ENCODE measurements at places on chromosomes 6 and 20. TPM values are rescaled to one million over a fixed set of nuclear protein-coding genes. Genes with fewer than 3 reads are reported as not detected.

SNAI1 gene
- 7.9 TPM for total RNA-seq

SRMS gene
- total RNA-seq: 0.46 TPM

TGM6 gene
- total RNA-seq: not detected

MACROD2 gene
- 3.5 TPM for total RNA-seq

MYL9 gene
- total RNA-seq: 57.7 TPM

GLP1R gene
- 1.8 TPM for total RNA-seq

SOX4 gene
- 169 TPM for total RNA-seq

ZNF334 gene
- total RNA-seq: 18.7 TPM

SEMG1 gene
- total RNA-seq: 2.9 TPM

ZBTB46 gene
- 18.9 TPM for total RNA-seq

GRCh38 chr20:53795170-53795569 is 201.5 kb upstream of the ZNF217 start:
- peaks cover 3% of the 10 kb centered on the region for H3K36me3 ChIP-seq
- H3K27ac ChIP-seq: no peak overlapping the region
- peaks cover 23% of the 10 kb centered on the region for H3K4me1 ChIP-seq

GRCh38 chr20:24745206-24745605 is 203.9 kb upstream of the CST7 start:
- peaks cover 37% of the 10 kb centered on the region for H3K4me1 ChIP-seq
- DNase-seq: no peak
- H3K27me3 ChIP-seq: no peaks in the 10 kb centered on the region
- H3K4me3 ChIP-seq: no peak overlapping the region
- no peaks in the 10 kb centered on the region for H3K36me3 ChIP-seq
- H3K27ac ChIP-seq: no peak overlapping the region

DNA sequence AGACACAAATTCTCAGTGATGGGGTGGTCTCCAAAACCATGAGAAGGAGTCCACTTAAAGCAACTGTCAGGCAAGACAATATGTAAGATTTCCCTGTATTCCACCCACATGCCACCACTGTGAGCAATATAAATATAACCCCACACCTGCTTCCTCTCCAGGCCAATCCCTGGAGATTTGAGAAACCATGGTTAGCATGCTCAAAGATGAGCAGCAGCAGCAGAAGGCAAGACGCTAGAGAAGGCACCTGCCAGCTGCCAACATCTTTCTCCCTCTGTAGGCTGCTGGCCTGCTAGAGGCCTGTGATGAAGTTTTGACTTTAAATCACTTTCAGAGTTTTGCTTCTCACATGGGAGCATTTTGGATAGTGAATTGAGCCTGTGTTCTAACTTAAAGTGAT is 7.9 kb upstream of the SOD2 start:
- no peaks in the 10 kb centered on the region for H3K4me1 ChIP-seq
- H3K27ac ChIP-seq: no peak overlapping the region
- H3K4me3 ChIP-seq: no peak overlapping the region
- DNase-seq: no peak
- H3K36me3 ChIP-seq: peaks cover 18% of the 10 kb centered on the region
- no peaks in the 10 kb centered on the region for H3K27me3 ChIP-seq

GRCh38 chr20:38581013-38581412 is at the start of gene ADIG:
ADIG (plus strand) TSS chr20:38581197; CDS start chr20:38581251, 54 bp downstream.
- H3K27me3 ChIP-seq: no peaks in the 10 kb centered on the region
- peaks cover 23% of the 10 kb centered on the region for H3K4me1 ChIP-seq
- DNase-seq: no peak
- no peak within 1 kb of the TSS for H3K4me3 ChIP-seq

DNA sequence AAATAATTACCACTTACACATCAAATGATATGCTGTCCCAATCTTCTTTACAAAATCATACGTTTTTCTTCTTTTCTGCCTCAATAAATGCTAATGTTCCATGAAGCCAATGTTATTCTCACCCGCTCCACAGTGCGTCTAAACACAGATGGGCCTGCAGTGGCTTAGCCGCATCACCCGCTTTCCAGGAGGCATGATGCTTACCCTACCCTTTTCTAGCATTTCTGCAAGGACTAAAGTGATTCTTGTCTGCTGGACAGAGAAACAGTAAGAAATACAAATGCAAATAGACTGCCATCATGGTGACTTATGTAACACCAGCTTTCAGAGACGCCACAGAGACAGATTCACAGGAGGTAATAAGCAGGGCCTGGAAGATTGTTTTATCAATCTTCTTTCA is 104.4 kb downstream of the RNASET2 start:
- peaks cover 8% of the 10 kb centered on the region for H3K36me3 ChIP-seq
- H3K27me3 ChIP-seq: no peaks in the 10 kb centered on the region
- H3K4me3 ChIP-seq: no peak overlapping the region
- no peak for DNase-seq
- H3K4me1 ChIP-seq: no peaks in the 10 kb centered on the region
- H3K27ac ChIP-seq: no peak overlapping the region

- H3K27ac ChIP-seq: no peak overlapping the region
- DNase-seq: no peak
- H3K27me3 ChIP-seq: peaks cover 7% of the 10 kb centered on the region
- H3K36me3 ChIP-seq: no peaks in the 10 kb centered on the region
- peak overlapping the region; percentile 51 for H3K4me3 ChIP-seq
Measured at GRCh38 chr6:69232496-69232895, 564.3 kb downstream of the LMBRD1 start.

GRCh38 chr6:134468633-134469032 is 150.7 kb upstream of the SGK1 start:
- no peaks in the 10 kb centered on the region for H3K36me3 ChIP-seq
- no peaks in the 10 kb centered on the region for H3K27me3 ChIP-seq
- peaks cover 5% of the 10 kb centered on the region for H3K4me1 ChIP-seq
- no peak overlapping the region for H3K27ac ChIP-seq
- DNase-seq: no peak

GRCh38 chr6:48560408-48560807 is 449.4 kb upstream of the PTCHD4 start:
- H3K4me1 ChIP-seq: peaks cover 17% of the 10 kb centered on the region
- no peaks in the 10 kb centered on the region for H3K27me3 ChIP-seq
- no peak overlapping the region for H3K27ac ChIP-seq
- H3K36me3 ChIP-seq: peaks cover under 1% of the 10 kb centered on the region

- peaks cover 61% of the 10 kb centered on the region for H3K4me1 ChIP-seq
- peaks cover 21% of the 10 kb centered on the region for H3K27me3 ChIP-seq
Measured at GRCh38 chr6:111871207-111871606, 2.0 kb downstream of the FYN start.

- H3K27ac ChIP-seq: no peak overlapping the region
- H3K4me1 ChIP-seq: no peaks in the 10 kb centered on the region
- no peaks in the 10 kb centered on the region for H3K27me3 ChIP-seq
- no peak for DNase-seq
- H3K4me3 ChIP-seq: no peak overlapping the region
Measured at GRCh38 chr6:147267658-147268057, 63.4 kb downstream of the STXBP5 start.

DNA sequence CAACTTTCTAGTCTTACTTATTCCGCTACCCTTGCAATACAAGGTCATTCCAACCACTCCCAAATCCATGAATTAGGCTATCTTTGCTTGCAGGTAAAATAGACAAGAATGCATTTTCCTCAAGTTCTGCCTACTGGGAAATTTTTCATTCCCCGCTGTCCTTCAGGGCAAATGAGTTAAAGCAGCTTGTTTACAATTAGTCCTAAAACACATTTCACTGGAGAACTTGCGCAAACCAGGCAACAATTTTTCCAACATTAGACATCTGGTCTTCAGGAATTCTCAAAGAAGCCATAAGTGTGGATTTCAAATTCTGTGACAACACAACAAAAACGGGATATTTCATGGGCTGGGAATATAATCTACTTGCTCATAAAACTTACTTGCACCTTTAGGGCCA is 20.4 kb downstream of the SPINT4 start:
- no peak overlapping the region for H3K27ac ChIP-seq
- no peak overlapping the region for H3K4me3 ChIP-seq
- H3K36me3 ChIP-seq: peaks cover 5% of the 10 kb centered on the region
- DNase-seq: no peak

GRCh38 chr6:17267566-17267965 is 13.6 kb upstream of the RBM24 start:
- no peaks in the 10 kb centered on the region for H3K36me3 ChIP-seq
- H3K4me1 ChIP-seq: no peaks in the 10 kb centered on the region
- H3K4me3 ChIP-seq: no peak overlapping the region
- no peak for DNase-seq
- no peaks in the 10 kb centered on the region for H3K27me3 ChIP-seq

DNA sequence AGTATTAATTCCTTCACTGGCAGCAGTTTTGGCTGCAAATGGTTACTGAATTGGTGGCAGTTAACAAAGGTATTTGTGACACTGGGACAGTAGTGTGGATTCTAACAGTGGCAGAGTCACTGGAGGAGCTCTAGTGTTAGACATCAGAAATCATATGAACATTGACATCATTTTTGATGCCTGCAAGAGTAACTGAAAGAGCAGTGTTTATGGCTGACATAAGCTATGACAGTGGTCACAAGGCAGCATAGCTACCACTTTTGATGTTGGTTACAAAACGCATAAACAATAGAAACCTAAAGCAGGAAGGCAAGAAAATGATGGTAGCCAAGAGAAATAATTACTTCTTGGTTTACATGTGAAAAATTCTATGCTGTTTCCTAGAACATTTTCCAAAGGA is 326.7 kb upstream of the MAN1A1 start:
- DNase-seq: no peak
- no peaks in the 10 kb centered on the region for H3K36me3 ChIP-seq
- H3K27ac ChIP-seq: no peak overlapping the region
- H3K27me3 ChIP-seq: no peaks in the 10 kb centered on the region

GRCh38 chr6:109794201-109794923 is 103.3 kb downstream of the FIG4 start:
- H3K4me3 ChIP-seq: no peak overlapping the region
- H3K36me3 ChIP-seq: peaks cover 2% of the 10 kb centered on the region
- H3K27me3 ChIP-seq: no peaks in the 10 kb centered on the region
- no peak for DNase-seq
- peaks cover 39% of the 10 kb centered on the region for H3K4me1 ChIP-seq

GRCh38 chr6:26017632-26017966 is 55.0 kb downstream of the TRIM38 start:
- peak overlapping the region; percentile 76 for H3K4me3 ChIP-seq
- H3K27me3 ChIP-seq: no peaks in the 10 kb centered on the region
- H3K27ac ChIP-seq: peak overlapping the region; percentile 96
- DNase-seq: peak; percentile 83

- no peak for DNase-seq
- no peak overlapping the region for H3K4me3 ChIP-seq
- H3K27ac ChIP-seq: peak overlapping the region; percentile 0
- H3K4me1 ChIP-seq: peaks cover 21% of the 10 kb centered on the region
- H3K27me3 ChIP-seq: no peaks in the 10 kb centered on the region
Measured at GRCh38 chr6:24691550-24691949, 24.7 kb downstream of the ACOT13 start.

DNA sequence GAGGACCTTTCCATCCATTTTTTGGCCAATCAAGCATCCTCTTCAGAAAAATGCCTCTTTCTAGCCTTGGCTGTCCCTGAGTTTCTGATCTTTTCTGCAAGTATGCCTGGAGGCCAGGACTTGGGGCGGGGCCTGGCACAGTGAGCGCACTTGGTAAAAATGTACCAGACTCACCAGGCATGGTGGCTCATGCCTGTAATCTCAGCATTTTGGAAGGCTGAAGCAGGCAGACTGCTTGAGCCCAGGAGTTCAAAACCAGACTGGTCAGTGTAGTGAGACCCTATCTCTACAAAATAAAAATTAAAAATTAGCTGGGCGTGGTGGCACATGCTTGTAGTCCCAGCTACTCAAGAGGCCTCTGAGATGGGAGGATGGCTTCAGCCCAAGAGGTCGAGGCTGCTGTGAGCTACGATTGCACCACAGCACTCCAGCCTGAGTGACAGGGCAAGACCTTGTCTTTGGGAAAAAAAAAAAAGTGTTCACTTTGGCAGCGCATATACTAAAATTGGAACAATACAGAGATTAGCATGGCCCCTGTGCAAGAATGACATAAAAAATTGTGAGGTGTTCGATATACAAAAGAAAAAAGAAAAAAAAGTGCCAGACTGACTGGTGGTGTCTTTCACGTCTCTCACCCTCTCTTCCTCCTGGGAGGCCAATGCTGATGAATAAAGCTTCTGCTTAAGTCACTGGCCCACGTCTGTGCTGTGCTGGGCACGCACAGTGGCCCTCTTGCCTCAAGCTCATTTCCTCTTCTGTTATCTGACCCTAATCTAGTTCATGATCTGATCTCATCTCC is 18.1 kb upstream of the SLC9A8 start:
- H3K27me3 ChIP-seq: no peaks in the 10 kb centered on the region
- DNase-seq: no peak
- no peak overlapping the region for H3K4me3 ChIP-seq

DNA sequence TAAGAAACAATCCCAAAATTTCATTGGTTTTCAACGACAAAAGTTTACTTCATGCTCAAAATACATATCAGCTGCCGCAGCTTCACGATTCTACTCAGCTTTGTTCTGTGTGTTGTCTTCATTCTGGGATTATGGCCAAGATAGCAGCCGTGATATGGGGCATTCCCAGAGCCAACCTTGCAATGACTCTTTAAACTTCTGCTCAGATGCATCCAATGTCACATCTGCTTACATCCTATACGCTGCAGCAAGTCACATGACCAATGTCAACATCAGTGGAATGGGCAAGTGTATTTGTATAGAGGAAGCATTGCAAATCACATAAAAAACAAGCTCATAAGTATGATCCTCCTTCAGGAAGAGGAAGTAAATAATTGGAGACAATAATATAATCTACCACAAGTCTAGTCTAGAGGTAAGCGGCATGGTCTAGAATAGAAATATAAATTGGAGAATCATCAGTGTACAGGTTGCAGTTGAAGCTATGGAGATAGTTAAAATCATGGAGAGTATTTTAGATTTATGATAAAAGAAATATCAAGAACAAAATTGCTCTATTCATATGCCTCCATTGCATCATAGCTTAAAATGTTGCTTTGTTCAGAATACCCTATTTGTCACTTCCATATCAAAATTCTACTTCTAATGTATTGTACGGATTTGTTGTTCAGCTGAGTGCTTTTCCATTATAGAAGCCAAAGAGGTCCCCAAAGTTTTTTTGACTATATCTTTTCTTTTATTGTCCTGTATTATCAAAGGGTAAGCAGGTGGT is 7.2 kb upstream of the C6orf141 start:
- no peak overlapping the region for H3K4me3 ChIP-seq
- H3K27ac ChIP-seq: no peak overlapping the region
- DNase-seq: no peak
- no peaks in the 10 kb centered on the region for H3K36me3 ChIP-seq
- peaks cover 4% of the 10 kb centered on the region for H3K27me3 ChIP-seq

DNA sequence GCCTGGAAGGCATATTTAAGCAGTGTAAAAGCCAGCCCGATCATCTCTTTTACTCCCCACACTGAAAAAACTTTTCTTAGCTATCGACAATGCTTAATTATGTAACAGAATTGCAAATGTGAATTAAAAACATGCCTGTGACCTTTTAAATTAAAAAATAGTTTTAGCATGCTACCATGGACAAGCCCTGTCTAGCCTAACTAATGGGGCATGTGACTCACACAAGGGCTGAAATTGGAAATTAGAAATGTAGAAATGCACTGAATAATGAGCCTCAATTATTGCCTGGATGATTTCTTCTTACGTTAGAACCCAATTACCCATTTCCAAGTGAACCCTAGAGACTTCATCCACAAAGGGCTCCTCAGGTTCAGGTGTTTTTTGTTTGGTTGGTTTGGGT is 82.7 kb downstream of the SIM1 start:
- no peak for DNase-seq
- H3K4me1 ChIP-seq: peaks cover 9% of the 10 kb centered on the region
- no peaks in the 10 kb centered on the region for H3K36me3 ChIP-seq
- no peak overlapping the region for H3K4me3 ChIP-seq
- no peaks in the 10 kb centered on the region for H3K27me3 ChIP-seq
- no peak overlapping the region for H3K27ac ChIP-seq

Measured in WTC11 (cell line).